DMS53 (cell line): ENCODE measurements at places on chromosomes 11 and 22.
A peak's percentile ranks its signal among the peaks of the same experiment; 100 is the strongest.

DNA sequence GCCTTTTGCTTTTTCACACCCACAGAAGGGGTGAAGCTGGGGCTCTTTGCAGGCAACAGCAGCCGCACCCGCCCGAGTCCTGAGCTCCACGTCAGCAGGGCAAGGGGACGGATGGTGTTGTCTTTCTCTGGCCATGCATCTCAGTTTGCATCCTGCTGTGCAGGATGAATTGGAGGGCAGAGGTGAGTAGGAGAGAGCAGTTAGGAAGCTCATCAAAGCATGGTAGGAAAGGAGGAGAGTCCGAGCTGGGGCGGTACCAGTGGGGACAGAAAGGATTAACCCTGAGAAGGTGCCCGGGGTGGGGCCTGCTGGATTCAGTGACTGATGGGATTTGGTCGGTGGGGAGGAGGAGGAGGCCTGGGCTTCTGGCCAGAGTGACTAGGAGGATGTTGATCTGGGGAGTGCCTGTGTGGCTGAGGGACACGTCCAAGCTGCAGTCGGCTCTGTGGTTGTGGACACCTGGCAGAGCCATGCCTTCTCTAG, 14.6 kb downstream of the FAM83F start:
- no peak for DNase-seq

DNA sequence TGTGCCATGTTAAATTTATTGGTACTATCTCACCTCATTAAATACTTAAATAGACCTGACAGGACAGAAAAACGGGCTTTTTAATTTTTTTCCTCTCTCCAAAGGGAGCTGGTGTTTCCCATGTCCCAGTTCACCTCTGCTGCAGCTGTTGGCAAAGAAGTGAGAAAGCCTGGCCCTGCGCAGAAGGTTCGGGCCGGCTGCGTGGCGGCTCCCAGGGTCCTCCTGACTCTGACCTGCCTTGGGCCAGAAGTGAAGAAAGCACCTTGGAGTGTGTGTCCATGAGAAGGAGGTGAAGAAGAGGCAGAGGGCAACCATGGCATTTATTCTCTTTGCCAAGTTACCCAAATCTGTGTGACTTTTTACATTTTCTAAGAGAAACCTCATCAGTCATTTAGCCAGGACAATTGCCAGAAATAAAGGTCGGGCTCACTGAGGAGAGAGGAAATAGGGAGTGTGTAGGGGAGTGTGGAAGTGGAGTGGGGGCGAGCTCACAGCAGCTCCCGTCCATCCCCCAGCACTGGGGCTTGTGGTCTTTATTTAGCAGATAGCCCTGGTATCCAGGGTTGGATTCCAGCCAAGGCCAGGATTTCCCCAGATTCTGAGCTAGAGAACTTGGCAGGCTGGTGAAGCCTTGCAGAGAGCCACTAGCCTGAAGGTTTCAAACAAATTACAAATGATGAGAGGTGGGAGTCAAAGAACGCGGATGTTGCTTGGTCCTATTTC, 102.4 kb upstream of the CADM1 start:
- DNase-seq, result no peak

GRCh38 chr22:38966380-38966702, 8.9 kb downstream of the APOBEC3A start:
- no peak for DNase-seq

DNA sequence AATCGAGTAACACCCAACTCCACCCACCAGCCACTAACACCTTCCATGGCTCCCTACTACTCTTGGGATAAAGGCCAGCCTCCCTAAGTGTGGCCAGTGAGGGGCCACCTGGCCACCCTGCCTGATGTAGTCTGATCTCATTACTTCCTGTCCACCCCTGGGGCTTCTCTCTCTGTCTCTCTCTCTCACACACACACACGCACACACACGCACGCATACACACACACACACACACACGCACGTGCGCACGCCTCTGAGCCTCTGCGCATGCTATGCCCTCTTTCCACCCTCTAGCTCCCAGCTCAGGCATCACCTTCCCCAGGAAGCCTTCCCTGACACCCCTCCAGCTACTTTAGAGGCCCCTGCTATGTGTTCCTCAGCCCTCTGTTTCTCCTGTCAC, 3.9 kb downstream of the MFNG start:
- no peak for DNase-seq

DNA sequence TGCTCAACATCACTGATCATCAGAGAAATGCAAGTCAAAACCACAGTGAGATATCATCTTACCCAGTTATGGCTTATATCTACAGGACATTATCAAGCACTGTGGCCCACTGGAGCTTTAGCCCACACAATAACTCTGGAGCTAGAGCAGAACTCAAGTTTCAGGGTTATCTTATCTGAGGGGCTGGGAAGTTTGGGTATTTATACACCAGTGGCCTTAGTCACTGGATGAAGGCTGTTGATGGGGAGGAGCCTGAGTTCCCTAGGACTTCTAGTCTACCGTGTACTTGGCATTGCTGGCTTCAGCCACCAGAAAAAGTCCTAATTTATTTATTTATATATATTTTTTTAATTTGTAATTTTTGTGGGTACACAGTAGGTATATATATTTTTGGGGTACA, 19.3 kb downstream of the HSD17B12 start:
- DNase-seq, result no peak

DNA sequence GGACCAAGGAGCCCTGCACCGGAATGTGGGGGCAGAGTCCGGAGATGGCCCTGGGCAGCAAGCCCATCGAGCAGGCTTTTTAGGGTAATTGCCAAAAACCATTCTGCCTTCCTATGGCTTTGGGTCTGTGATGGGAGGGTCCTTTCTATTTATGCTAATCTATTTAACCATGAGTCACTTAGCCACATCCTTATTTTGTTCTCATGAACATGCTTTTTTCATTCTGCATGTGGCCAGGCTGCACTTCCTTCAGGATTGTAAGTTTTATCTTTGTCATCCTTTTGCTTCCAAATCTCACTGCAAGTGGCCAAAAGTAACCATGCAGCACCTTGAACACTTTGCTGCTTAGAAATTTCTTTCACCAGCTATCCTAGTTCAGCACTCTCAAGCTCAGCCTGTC, 88.3 kb downstream of the EFCAB6 start:
- DNase-seq, result no peak

DNA sequence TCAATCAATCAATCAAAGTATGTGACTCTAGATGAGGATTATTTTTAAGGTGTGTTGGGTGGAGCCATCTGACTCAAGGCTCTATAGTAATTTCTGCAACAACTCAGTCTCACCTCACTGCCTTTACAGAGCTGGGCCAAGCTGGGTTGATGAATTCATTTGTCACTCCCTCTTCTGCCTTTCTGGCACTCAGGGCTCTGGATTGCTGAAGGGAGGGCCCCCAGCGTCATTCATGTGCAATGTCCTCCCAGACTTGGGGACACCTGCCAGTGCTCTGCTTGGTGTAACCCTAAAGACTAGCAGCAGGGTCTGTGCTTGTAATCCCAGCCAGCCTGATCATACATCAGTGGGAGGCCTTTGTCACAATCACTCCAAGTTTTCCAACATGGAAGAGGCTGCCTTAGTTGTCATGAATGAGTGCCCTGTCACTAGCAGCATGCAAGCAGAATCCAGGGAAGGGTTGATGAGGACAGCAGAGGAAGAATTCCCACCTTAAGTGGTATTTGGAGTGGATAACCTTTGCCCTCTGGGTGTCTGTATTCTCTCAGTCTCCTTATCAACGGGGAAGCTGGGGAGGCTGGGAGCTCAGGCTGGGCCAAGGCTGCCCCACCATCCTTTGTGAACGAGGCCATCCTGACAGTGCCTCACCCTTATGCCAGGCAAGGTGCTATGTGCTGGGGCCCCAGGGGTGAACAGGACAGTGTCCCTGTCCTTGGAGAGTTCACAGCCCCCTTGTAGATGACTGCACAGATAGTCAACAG, 2.0 kb upstream of the TP53I11 start:
- DNase-seq, result peak; percentile 11

- no peak for DNase-seq
Observed at GRCh38 chr22:22228921-22229320, 15.7 kb upstream of the VPREB1 start.

- peak; percentile 78 for DNase-seq
Observed at GRCh38 chr22:18024276-18024939, at the start of gene MICAL3. MICAL3 (minus strand) TSS chr22:18024561; CDS start chr22:17906812, 117,749 bp downstream.

DNA sequence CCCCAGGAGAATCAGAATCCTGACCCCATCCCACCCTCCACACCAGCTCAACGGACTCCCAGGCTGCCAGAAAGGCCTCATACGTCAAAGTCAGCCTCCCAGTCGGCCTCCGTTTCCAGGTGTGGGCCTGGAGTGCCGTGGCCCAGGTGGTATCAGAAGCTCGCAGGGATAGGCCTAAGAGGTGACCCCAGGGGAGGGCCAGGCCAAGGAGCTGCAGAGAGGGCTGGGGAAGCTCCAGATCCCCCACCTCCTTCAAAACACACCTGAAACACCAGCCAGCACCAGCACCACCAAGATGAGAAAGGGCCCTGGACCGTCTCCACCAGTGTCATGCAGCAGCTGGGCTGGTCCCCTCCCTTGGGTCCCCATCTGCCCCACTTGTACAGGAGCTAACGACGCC, 20.3 kb downstream of the ASCL2 start:
- no peak for DNase-seq

DNA sequence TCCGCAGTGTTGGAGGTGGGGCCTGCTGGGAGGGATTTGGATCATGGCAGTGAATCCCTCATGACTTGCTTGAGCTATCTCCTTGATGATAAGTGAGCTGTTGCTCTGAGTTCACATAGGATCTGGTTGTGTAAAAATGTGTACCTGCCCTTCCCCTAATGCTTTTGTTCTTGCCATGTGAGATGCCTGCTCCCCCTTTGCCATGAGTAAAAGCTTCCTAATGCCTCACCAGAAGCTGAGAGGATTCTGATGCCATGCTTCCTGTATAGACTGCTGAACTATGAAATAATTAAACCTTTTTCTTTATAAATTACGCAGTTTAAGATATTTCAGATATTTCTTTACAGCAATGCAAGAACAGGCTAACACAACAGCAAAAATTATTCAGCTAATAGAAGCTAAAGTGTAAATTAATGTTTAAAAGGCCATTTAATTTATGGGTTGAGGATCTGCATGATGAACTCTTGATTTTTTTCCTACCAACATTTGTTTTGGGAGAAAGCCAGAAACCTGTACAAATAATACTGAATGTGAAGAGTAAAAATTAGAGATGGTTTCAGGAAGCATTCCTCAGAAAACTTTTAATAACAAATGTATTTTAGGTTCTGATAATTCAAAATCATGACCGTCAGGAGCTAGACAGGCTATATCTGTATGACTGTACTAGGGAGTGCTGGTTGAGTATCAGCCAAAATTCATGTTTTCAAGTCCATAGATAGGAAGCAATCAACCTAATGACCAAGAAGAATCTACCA, 177.5 kb upstream of the GRIA4 start:
- peak; percentile 9 for DNase-seq

DNA sequence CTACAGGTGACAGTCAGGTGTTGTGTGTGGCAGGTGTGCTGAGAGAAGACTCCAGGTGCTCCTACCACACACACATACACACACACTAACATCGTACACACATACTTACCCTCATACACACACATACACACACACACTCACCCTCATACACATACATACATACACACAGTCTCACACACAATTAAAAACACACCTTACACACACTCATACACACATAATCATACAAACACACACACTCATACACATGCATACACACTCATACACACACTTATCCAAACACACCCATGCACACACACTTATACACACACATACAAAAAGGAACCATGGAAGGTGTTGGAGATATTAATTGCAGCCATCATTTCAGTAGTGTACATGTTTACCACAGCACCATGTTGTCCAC, 4.6 kb downstream of the KRTAP5-3 start:
- DNase-seq, result no peak

DNA sequence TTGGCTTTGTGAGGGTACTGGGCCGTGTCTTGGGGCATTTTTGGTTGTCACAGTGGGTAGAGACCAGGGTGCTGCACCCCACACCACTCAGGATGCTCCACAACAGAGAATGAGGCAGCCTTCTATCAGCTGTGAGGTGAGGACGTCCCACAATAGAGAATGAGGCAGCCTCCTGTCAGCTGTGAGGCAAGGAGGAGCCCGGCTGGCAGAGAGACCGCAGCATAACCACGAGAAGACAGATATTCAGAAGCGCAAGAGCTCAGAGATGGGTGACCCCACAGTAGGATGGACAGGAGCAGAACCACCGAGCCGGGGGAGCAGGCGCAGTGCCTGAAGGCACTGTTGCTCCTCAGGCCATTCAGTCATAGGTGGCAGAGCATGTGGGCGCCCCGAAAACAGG, 47.6 kb downstream of the AP2A2 start:
- no peak for DNase-seq

DNA sequence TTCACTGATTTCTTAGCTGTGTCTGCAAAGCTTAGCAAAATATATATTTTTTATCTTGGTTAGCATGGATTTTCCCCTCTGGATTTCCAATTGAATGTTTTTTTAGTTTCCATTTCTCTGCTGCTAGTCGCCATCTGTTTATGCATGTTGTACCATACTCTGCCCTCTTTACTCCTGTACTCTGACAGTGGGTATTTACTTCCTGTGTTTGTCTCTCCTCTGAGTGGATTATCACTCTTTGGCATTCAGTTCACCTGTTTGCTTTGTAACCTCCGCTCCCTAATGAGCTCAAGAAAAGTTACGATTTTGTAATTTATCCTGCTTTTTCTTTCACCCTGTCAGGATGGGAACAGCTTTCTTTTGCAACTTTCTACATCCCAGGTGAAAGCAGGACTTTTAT, 59.1 kb downstream of the PDHX start:
- peak; percentile 57 for DNase-seq

DNA sequence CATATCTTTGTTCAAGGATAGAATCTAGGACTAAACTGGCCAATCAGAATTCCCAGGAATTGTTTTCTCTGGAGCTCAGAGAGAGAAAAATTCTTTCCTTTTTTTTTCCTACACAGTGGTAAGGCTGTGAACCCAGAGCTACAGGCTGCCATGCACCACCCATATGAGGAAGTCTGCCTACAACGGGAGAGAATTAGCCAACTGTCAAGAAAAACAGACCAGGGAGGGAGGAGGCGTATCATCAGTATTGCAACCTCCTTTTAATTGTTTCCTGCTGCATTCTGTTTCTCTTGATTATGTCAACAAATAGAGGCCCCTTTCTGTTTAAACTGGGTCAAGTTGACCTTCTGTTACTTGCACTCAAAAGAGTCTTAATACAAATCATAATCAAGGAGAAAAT, 176.5 kb upstream of the UBASH3B start:
- DNase-seq, result no peak

DNA sequence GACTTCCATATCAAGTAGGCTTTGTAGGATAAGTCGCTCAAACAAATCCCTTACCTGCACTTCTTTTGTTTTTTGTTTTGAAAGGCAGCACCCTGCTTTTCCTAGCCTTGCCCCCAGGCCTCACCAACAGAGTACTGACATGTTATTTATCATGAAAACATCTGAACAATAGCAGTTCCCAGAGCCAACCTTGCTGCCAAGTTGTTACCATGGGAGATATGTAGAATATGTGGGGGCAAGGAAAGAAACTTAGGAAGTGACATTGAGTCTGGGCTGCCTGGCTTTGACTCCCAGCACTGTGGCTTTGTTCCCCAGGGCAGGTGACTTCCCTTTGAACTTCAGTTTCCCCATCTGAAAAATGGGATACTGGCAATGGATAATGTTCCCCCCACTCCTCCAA, 53.4 kb upstream of the CRYBB3 start:
- no peak for DNase-seq

- no peak for DNase-seq
Observed at GRCh38 chr11:134837166-134837886, 425.3 kb upstream of the B3GAT1 start.
